AG09319 (cell line): ENCODE measurements at places on chromosomes 16 and 17.

- peak; percentile 93 for DNase-seq
These were observed 23.0 kb downstream of the NSMCE1 start for GRCh38 chr16:27245276-27246172.

- DNase-seq, result no peak
These were observed 15.8 kb upstream of the ITGAM start for GRCh38 chr16:31243734-31244670.

- DNase-seq, result no peak
These were observed 379.1 kb upstream of the CDH11 start for GRCh38 chr16:65500919-65501318.

GRCh38 chr17:33990943-33991706 is 264.0 kb upstream of the CCL2 start:
- DNase-seq, result no peak

DNA sequence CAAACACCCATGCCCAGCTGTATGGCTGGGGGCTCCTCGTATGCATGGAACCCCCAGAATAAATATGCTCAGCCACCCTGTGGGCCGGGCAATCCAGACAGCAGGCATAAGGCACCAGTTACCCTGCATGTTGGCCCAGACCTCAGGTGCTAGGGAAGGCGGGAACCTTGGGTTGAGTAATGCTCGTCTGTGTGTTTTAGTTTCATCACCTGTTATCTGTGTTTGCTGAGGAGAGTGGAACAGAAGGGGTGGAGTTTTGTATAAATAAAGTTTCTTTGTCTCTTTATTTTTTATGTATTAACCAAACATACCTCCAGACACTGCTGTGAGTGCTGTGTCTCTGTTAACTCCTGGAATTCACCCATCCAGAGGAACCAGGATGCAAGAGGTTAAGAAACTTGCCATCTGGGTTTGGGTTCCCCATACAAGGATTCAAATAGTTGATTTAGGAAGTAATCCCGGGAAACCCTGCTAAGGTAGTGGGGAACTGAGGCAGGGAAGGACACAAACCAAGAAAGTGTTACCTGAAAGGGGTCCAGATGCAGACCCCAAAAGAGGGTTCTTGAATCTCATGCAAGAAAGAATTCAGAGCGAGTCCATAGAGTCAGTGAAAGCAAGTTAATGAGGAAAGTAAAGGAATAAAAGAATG is 37.4 kb upstream of the IL21R start:
- no peak for DNase-seq

GRCh38 chr17:81365601-81366585 is 29.4 kb upstream of the BAHCC1 start:
- DNase-seq, result no peak

- no peak for DNase-seq
These were observed 1.6 kb downstream of the PRSS36 start for GRCh38 chr16:31148281-31148728.

GRCh38 chr16:19542138-19542821 is 13.2 kb upstream of the VPS35L start:
- DNase-seq, result no peak

DNA sequence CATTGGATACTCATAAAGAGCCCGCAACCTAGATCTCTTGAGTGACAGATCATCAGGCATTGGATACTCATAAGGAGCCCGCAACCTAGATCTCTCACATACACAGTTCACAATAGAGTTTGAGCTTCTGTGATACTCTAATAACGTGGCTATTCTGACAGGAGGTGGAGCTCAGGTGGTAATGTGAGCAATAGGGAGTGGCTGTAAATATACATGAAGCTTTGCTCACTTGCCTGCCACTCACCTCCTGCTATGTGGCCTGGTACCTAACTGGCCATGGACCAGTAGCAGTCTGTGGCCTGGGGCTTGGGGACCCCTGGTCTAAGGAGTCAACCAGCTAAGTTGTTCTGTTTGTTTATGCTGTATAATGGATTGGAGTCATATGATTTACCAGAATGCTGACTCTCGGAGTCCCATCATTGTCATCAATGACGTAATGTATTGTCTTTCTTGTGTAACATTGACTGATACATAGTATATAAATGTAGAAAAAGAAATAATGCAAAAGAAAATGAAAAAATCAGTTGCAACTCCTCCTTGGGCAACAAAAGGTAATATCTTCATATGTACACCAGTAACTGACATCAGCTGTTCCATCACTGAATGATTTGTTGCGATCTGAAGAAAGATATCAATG is 17.5 kb downstream of the ABCA9 start:
- no peak for DNase-seq

- DNase-seq, result no peak
These were observed 12.1 kb downstream of the TTLL6 start for GRCh38 chr17:48804936-48805411.

DNA sequence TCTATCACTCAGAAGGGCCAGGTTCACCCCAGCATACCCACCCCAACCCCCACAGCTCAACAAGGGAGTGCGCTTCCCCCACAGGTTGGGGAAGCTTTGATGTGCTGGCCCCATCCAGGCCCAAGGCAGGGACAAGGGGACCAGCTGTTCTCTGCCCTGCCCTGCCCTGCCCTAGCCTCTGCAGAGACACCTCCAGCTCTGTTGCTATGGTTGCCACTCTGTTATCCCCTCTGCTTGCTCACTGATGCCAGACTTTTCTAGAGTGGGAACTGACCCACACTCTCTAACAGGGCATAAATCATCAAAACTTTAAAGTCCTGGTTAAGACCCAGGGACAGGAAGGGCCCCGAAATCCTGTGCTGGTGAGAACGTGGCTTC is 50.4 kb upstream of the ENPP7 start:
- DNase-seq, result no peak

DNA sequence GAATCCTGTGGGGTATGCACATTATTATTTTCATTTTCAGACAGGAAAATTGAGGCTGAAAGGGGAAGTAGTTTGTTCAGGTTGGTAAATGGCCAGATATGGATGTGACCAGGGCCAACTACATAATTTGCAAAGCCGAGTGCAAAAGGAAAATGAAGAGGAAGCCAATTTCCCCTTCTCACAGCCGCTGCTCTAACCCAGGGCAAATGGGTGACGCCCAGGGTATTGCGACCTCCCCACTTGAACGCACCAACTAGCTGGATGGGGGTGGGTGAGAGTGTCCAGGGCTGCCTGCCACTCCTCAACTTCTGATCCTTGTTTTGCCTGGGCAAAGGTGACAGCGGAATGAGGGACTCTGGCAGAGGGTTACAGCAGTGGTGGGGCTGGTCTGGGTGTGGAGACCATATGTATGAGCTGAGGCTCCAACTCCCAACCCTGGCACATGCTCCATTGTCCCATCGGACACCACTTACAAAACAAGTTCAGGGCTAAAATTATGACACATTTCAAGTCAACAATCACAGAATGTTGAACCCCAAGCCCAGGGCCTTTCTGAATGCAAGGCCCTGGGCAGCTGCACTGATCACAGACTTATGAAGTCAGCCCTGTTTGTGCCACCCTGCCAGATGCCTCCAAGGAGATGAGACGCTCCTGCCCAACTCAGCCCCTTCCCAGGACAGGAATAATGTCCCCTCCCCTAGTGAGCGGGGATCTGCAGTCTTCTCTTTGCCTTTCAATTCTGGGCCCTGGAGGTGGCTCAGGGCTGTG is 1.7 kb downstream of the ANKRD40CL start:
- no peak for DNase-seq

GRCh38 chr16:85248342-85248741 is 136.1 kb upstream of the CIBAR2 start:
- no peak for DNase-seq

GRCh38 chr17:4573669-4574068 is 10.7 kb upstream of the SMTNL2 start:
- DNase-seq, result no peak

DNA sequence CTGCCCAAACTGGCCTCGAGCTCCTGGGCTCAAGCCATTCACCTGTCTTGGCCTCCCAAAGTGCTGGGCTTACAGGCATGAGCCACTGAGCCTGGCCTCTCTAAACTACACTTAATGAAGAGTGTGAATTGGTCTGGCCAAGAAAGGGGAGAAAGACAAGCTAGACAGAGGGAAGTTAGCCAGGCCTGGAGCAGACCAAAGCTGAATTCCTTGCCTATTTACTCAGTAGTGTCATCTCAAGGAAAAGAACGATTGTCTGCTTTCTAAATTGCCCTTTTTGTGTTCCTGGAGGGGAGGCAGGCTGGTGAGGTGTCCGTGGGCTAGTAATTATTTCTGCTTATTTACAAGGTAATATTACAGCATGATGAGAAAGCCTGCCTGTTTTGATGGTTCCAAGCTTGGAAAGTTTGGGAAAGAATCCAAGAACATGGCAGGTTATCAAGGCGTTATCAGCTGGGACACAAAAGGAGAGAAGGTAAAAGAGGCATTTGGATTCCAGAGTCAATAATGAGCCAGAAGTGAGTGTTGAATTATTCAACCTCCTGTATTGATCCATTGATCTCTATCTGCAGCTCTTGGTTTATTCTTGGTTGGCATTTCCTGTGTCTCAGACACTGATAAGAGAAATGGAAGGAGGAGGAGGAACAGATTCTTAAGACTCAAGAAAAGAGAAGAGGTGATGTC is 6.3 kb upstream of the CBFB start:
- DNase-seq, result no peak

GRCh38 chr17:34582185-34582900 is 3.0 kb downstream of the TMEM132E start:
- DNase-seq, result no peak

GRCh38 chr17:17853811-17854447 is 17.1 kb upstream of the SREBF1 start:
- no peak for DNase-seq

DNA sequence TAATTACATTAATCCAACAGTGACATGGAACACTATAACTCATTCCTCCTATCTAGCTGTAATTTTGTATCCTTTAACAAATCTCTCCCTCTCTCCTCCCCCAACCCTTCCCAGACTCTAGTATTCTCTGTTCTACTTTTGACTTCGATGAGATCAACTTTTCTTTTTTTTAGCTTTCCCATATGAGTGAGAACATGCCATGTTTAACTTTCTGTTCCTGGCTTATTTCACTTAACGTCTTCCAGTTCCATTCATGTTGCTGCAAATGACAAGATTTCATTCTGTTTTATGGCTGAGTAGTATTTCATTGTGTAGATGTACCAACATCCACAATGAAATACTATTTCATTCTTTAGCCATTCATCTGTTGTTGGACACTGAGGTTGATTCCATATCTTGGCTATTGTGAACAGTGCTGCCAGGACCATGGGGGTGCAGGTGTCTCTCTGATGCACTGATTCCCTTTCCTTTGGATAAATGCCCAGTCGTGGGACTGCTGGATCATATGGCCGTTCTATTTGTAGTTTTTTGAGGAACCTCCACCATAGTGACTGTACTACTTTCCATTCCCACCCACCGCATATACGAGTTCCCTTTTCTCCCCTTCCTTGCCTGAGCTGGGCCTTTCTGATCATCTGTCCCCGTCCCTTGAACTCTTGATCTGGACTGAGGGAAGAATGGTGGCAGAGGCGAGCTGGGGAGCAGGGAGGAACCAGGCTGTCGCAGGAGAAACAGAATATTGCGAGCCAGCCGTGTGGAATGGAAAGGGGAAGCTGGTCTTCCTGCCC is 7.7 kb upstream of the CEP295NL start:
- DNase-seq, result no peak

DNA sequence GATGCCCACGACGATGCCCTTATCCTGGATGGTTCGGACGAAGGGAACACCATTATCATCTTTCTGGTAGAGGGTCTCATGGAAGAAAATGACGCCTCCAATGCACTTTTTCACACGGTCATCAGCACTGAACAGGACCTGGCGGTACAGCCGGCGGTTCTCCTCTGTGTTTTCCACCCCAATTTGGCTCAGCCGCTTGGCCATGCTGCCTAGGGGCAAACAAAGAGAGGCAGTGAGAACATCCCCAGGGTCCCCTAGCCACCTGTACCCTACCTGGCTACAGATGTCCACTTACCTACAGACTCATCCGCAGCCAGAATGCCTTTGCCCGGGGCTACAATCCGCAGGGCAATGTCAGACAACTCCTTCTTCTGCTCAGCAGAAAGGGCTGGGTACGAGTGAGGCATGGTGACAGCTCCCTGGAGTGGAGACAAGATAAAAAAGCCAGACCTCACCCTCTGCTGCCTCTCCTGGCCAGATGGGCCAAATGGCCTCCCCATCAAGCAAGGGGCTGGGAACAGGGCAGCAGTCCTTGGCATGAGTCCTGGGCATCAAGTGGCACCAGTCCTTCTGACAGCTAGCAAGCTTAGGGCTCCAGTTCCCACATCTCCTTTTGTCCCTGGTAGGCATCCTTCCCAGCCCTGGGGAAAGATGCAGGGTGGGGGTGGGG is 1.4 kb downstream of the ALDOC start:
- no peak for DNase-seq

DNA sequence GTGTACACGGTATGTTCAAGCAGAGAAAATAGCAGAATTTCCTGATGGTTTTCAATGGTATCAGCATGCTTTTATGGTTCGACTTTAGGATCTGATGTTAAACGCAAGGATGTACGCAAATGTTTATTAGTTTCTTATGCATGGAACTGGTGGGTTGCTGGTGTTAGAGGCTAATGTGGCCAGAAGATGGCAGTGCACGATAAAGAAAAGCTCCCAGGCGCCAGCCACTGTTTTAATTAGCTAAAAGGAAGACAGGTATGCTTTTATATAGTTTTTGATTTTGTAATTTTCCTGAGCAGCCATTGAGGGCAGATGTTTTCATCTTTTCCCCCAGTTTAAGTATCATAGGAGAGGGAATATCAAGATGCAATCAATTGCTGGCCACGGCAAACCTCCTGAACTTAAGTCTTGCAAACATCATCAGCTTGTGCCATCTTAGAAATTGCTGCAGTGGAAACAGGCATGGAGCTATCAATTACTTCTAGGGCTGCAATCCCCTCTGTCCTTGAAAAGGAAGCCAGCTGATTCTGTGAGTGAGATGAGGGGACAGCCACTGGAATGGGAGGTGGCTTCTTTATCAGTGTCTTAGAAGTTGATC is 648.5 kb upstream of the RBFOX1 start:
- no peak for DNase-seq

GRCh38 chr16:85636234-85636812 is 23.2 kb downstream of the GSE1 start:
- no peak for DNase-seq

DNA sequence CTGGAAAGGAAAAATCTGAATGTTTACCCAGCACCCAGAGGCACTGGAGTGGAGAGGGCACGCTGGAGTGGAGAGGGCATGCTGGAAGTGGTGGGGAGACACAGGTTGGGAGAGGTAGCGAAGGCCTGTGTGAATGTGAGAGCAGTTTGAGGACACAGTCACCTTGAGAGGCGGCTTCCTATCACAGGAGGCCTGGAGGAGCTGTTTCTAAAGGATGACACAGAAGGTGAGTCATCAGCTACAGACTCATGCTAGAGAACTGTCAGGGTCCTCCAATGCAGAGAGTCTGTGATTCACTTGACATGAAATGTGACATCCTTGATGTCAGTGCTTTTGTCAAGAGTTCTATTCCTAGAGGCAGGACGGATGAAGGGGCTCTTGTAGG is 13.8 kb downstream of the CTRL start:
- DNase-seq, result no peak
